ENCODE measurements at places on chromosomes 7 and 10.

GRCh38 chr10:49241385-49241784 lies 53.2 kb upstream of the TMEM273 start:
- no peak for DNase-seq

GRCh38 chr10:131931981-131932380 lies 31.2 kb downstream of the PPP2R2D start:
- DNase-seq, result no peak

GRCh38 chr7:92753614-92754013 lies 82.8 kb downstream of the CDK6 start:
- no peak for DNase-seq

GRCh38 chr7:88670536-88670935 lies 89.0 kb upstream of the ZNF804B start:
- DNase-seq, result no peak

GRCh38 chr7:137025469-137026175 lies 157.2 kb downstream of the CHRM2 start:
- DNase-seq, result no peak

DNA sequence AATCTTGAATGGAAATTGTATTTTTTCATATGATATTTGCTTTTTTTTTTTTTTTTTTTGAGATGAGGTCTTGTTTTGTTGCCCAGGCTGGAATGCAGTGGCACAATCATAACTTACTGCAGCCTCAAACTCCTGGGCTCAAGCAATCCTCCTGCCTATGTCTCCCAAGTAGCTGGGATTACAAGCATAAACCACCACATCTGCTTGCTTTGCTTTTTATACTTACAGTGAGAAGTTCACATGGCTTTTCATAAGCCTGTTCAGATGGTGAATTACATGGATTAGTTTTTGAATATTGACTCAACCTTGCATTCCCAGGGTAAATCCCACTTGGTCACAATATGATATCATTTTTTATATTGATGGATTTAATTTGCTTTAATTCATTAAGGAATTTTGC lies 22.0 kb downstream of the LRRD1 start:
- DNase-seq, result no peak

- DNase-seq, result peak; percentile 86
Measured at GRCh38 chr10:6086375-6087233, 2.2 kb upstream of the RBM17 start.

DNA sequence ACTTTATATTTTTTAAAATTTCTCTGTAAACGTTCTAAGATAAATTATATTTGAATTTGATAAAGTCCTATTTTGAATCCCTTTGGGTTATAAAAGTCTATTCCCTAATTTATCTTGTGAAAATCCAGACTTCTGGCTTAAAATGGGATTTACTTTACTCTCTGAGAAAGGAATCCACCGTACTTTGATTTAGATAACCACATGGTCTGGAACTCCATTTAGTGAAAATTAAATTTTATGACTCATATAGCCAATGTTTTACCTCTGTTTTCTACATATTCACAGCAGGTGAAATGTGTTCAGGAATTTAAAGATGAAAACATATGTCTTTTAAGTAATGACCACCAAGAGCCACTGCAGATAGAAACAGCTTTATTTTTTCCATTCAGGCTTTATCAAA lies 141.8 kb upstream of the FGFR2 start:
- no peak for DNase-seq

- no peak for DNase-seq
Measured at GRCh38 chr10:21990449-21990848, 13.1 kb downstream of the DNAJC1 start.

- no peak for DNase-seq
Measured at GRCh38 chr10:4825868-4826791, at the start of gene AKR1E2. TSS of gene AKR1E2 (plus strand) at chr10:4826207. CDS start at chr10:4826325, 118 bp downstream.

GRCh38 chr10:48272682-48273081 lies 1.8 kb downstream of the FRMPD2 start:
- DNase-seq, result no peak

- DNase-seq, result no peak
Measured at GRCh38 chr7:952548-953441, 1.7 kb downstream of the ADAP1 start.

- no peak for DNase-seq
Measured at GRCh38 chr7:117021986-117022385, 68.7 kb downstream of the ST7 start.

DNA sequence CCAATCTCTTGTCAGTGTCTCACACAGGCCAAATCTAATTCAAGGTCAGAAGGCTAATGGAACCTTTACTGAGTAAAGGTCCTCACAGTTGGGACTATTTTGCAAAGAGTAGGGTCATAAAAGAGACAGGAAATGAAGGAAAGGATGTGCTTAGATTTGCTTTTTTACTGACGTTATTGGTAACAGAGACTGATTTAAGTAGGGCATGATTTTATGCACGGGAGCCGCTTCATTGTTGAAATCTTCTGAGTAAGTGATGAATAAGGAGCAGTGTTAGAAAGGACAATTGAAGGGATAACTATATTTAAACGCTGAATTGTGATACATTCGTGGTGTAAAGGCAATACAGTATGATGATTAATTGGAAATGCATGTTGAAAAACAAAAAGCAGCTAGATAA lies 261.5 kb downstream of the MALRD1 start:
- no peak for DNase-seq

DNA sequence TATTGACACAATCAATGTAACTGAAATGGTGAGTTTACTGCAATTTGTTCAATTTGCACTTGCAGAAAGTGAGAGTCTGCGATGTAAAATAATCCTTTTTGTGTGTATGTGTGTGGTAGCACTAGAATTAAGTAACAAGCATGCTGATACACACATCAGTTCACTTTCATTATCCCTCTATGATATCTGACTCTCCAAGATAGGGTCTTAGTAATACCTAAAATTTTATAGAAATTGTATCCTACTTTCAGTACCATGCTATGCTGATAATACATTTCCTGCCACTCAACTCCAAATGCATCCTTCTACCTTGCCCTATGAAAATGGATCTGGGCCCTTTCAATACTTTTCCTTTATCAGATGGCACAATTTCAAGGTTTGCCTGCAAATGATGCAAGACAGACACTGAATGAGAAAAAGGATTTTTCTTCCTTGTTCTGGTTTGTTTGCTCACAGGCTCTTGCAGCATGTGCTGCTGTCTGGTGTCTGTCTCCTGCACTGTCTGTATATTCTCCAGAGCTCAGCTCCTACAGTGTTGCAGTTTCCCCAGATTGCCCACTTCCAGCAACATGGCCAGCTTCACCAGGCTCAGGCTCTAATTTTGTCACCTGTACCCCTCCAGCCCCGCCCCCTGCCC lies 297.9 kb upstream of the HGF start:
- no peak for DNase-seq

- DNase-seq, result peak; percentile 43
Measured at GRCh38 chr7:72925546-72926120, 738 bp downstream of the POM121 start.

DNA sequence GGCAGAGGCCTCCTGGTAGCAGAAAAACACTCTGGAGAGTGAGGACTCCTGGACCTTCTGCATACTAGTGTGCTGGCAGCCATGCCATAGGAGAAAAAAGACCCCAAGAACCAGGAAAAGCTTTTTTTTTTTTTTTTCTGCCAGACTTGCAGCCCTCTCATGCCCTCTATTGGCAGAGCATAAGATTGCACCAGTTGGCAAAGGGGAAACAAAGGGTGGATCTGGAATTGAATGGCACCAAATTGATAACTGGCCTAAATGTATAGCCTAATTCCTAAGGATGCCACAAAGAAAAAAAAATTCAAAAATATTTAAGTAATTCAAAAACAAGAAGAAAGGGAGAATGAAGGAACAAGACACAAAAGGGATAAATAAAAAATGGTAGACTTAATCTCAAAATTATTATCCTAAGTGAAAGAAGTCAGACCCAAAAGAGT lies 112.5 kb upstream of the GHITM start:
- DNase-seq, result peak; percentile 2

DNA sequence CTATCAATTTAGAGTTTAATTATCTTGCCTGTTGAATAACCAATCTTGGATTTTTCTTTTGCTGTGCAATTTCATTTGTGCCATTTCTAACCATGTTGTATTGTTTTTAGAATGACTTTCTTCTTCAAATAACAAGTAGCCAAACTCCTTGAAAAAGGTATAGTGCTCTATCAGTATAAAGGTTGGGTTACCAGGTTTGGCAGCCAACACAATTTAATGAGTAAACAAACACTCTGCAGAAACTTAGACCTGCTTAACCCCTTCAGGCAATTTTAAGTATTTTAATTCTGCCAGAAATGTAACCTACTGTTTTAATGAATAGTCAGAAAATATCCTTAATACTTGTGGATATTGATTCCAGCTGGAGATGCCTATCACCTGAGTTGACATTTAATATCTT lies 299.8 kb downstream of the ARL4A start:
- DNase-seq, result no peak

GRCh38 chr10:132946806-132947546 lies 4.6 kb upstream of the CFAP46 start:
- DNase-seq, result no peak

DNA sequence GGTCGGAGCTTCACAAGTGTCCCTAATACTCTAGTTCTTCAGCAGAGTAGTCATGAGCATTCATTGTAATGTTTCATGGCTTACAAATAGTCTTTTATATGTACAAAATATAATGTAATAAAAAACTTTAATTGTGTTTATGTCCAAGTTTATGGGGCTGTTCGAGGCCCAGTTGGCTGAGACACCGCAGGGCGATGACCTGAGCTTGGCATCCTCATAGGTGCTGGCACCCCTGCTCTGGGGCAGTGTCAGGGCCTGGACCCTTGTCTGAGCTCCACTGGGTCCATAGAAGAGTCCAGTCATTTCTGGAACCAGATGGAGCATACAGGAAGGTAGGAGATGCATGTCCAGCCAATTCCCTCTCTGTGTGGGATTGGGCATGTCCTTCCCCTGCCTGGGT lies 12.9 kb upstream of the ZMIZ1 start:
- DNase-seq, result no peak

DNA sequence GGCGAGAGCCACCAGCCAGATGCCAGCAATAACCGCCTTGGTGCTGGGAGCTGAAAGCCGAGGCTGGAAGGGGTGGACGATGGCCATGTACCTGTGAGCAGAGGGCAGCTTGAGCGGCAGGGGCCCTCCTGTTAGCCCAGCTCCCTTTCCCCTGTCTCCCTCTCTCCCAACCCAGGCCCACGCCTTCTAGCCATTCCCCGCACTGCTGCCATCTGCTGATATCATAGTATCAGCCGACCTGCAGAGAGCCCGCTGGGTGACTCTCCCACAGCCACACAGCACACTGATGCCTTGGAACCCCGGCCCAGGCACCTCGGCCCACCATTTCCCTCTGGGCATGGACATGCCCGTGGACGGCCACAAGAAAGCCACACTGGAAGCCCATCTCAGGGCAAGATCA lies 1.7 kb downstream of the TACR2 start:
- DNase-seq, result no peak

DNA sequence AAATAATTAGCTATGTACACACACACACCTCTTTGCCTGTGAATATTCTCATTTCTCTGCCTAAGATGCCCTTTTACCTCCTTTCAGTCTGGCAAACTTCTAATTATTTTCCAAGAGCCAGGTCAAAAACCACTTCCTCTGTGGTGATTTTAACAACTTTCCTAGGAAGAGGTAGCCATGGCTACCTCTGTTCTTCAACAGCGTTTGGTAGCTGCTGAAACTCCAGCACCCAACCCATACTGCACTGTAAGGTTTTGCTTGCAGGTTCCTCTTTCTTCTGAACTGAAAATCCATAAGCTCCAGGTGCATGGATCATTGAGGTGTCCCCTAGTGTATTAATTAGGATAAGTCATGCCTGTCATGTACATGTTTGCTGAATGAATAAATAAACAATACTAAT lies 25.6 kb downstream of the NRCAM start:
- no peak for DNase-seq

GRCh38 chr10:25842146-25842545 lies 91.9 kb upstream of the MYO3A start:
- DNase-seq, result peak; percentile 57

DNA sequence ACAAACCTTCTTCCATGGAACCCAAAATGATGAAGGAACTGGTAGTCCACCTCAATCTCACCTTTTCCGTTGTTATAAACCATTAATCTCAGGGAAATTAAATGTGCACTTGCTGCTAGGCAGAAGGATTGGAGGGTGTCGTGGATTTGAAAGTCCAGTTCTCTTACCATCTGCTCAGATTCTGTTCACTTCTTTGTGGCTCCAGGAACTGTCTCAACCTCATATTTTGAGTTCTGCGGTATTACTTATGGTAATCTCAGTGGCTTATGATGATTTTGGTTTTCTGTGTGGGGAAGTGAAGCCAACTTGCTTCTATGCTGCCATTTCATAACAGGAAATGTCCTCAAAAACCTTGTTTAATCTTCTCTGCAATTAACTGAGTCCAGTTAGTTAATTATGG lies 136.4 kb downstream of the CDC14C start:
- DNase-seq, result no peak

All from NCI-H526 (cell line).